ENCODE measurements at places on chromosomes 2 and 18.

GRCh38 chr2:239369631-239370161, 31.1 kb downstream of the HDAC4 start:
- peak; percentile 45 for DNase-seq

DNA sequence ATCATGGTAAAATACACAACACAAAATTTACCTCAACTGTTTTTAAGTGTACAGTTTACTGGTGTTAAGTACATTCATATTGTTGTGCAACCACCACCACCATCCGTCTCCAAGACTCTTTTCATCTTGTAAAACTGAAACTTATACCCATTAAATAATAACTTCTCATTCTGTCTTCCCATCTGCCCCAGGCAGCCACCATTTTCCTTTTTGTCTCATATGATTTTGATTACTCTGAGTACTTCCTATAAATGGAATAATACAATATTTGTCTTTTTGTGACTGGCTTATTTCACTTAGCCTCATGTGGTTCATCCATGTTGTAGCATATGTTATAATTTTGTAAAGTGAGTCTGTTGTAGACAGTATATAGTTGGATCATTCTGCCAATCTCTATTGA, 82.7 kb downstream of the ALMS1 start:
- no peak for DNase-seq

DNA sequence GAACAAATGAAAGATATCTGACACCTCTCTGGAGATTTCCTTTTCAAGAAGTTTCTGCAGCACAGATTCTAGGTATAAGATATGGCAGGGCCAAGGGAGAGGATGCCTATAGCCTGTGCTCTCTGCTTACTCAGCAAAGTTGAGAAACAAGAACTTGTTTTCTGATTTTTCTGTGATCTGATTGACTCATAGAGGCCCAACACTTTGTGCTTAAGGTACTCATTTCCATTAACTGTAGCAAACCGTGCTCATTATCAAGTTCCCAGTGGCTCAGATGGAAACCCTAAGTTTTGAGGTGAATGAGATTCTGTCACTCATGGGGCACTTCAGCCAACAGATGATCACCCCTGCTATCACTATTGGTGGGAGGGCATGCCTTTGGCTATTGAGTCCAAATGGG, 124.3 kb downstream of the SP100 start:
- no peak for DNase-seq

DNA sequence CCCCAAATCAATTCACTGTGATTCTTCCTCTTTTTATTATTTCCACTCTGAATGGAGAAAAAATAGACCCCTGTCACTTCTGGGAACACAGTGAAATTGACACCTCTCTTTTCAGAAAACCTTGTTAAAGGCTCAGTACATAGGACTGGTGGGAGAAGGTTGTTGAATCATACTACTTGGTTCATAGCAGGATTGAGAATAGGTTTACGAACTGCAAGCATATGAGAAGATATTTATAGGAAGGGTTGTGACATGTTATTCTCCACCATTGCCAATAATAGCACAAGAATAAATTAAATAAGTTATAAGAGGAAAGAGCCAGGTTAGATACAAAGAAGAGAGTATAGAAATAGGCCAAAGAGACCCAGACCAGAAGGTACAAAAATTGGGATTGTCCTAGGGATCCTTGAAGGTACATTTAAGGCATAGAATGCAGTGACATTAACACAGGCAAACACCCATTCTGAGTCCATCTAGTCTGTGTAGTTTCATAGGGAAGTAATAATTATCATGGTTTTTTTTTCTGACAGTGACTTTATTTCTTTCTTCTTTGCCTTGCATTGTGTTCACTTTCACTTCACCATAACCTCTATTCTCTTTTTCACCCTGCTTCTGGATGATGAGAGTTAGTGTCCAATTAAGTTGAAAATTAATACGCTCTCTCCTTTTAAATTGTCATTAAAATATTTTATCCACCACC, 21.8 kb upstream of the SERPINE2 start:
- DNase-seq = no peak

DNA sequence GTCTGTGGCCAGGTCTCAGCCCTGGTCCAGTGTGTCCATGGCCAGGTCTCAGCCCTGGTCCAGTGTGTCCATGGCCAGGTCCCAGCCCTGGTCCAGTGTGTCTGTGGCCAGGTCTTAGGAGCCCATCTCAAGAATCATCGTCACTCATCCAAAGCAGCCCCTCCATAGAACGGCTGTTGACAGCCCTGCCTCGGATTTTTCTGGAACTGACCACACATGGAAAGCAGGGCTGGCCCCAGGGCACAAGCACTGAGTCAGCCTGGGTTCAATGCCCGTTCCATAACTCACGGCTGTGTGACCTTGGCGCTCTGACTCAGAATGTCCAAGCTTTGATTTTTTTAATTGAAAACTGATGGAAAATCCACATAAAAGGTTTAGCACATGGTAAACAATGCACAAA, 59.9 kb upstream of the SNTG2 start:
- no peak for DNase-seq

GRCh38 chr2:233414273-233414654, 60.0 kb downstream of the DGKD start:
- DNase-seq = no peak

GRCh38 chr18:78411539-78411938, 568.1 kb upstream of the SALL3 start:
- DNase-seq = no peak

- DNase-seq = no peak
These were observed 201.7 kb downstream of the MREG start for GRCh38 chr2:215811409-215812345.

DNA sequence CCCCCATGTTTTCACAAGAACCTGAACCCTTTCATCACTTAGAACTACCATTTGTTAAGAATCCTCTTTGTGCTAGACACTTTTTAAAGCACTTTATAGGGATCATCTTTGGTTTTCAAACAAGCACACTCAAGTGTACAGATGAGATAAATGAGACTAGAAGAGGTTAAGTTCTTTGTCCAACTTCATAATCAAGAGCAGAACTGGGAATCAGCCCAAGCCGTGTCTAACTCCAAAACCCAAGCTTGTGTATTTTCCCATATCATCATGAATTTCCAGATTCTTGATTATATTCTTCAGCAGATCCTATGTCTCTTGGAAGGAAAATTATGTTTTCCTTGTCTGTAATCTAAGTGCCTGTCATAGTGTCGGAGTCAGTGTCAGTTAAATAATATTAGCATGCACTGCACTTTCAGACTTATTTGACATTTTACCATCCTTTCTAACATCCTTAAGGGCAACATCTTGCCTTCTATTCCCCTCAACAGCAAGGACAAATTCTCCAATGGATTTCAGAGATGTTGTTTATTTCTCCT, 123.0 kb upstream of the SETBP1 start:
- no peak for DNase-seq

GRCh38 chr2:218188528-218188927, 21.8 kb upstream of the CXCR1 start:
- no peak for DNase-seq

DNA sequence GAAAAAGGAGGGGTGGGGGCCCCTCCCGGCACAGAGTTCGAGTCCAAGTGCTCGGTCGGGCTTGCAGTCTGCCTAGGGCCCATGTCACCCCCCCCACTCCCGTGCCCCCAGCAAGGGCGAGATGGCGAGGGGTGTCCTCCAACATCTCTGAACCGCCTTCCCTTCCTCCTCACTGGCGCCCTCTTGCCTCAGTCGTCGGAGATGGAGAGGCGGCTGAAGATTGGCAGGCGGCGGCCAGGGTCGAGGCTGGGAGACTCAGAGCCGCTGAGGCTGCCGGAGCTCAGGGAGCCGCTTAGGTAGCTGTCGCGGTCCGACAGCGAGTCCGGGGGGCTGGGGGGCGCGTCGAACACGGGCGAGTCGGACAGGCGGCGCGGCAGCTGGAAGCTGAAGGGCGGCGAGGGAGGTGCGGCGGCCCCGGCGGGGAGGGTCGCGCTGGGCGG, 2.3 kb downstream of the ZFP36L2 start:
- DNase-seq = peak; percentile 67

GRCh38 chr18:77894060-77894459, 644.4 kb downstream of the GALR1 start:
- DNase-seq = no peak

DNA sequence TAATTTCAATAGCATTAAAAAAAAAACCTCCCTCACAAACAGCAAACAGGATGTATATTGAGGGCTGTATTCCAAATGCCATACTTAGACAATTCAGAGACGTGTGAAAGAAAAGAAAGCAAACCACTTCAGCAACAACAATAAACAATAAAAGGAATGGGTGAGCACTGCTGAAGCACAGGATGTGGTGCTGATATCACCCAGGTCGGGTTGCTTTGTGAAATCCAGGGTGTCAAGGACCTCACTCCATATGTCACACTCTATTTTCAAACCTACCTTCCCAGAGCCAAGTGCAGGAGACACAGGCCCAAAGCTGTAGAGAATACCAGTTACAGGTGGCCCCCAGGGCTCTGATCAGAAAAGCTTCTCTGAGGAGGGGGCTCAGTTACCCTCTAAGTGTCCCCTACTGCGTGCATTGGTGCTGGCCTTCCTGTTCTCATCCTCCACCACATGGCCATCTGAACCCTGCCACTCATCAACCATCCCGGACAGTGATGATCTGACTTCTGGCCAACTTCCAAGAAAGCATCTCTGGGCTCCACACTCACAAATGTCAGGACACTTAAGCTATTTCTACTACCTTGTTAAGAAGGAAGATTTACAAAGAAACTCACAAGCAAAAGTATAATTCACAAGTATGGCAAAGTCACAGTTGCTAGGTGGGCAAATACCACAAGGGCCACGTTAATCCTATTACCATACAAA, 363.0 kb downstream of the SS18 start:
- no peak for DNase-seq

GRCh38 chr2:4604767-4605166, 901.4 kb downstream of the DCDC2C start:
- no peak for DNase-seq

GRCh38 chr2:6771634-6772611, 93.8 kb downstream of the CMPK2 start:
- DNase-seq = no peak

DNA sequence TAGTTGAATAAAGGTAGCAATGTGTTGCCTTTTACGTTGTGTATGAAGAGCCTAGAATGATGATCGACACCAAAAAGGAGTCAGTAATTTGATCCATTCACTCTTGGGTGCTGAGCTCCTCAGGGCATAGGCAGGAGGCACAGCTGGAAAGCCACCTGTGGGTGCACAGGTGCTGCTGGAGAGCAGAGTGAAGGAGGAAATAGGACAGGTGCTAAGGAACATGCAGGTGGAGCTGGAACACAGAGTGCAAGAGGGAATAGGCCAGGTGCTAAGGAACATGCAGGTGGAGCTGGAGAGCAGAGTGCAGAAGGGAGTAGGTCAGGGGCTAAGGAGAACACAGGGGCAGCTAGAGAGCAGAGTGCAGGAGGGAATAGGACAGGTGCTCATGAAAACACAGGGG, 86.1 kb downstream of the SH3YL1 start:
- DNase-seq = no peak

DNA sequence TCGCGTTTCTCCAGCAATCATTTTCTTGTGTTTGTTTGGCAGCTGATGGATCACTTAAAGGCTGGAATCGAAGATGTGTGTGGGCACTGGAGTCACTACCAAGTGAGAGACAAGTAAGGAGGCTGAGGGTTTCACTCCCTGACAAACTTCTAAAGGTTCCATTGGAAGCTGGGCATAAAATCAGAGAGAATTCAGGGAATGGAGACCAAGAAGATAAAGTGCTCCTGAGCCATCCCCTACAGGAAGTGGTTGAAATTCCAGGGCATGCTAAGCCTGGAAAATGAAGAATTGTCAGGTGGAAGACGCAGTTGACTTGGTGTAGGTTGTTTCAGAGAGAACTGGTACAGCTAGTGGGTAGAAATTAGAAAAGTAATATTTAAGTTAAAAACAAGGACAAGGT, 39.1 kb downstream of the SLC9A4 start:
- DNase-seq = no peak

DNA sequence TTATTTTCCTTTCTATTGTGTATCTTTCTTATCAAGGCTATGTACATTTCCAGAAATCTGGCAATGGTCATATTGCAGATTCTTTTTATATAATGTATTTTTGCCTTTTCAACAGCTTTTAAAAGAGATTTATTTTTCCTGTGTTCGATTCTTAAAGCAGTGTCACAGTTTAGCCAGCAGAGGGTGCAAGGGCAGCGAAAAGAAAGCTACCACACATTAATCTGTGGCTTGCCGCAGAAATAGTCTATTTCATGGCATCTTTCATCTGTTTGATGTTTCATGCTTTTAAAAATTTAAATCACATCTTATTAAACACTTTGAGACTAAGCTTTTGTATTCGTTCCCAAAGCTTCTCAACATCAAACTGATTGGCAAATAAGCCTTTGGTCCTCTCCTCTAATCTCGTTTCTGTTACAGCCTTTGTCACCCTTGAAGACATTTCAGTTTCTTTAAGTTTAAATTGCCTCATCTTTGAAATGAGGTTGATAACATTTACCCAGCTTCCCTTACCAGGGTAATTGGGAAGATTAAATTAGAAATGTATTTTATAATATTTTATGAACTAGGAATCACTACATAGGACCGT, 73.3 kb downstream of the PIK3C3 start:
- DNase-seq = peak; percentile 2
